ENCODE measurements at places on chromosomes 3 and 15.

DNA sequence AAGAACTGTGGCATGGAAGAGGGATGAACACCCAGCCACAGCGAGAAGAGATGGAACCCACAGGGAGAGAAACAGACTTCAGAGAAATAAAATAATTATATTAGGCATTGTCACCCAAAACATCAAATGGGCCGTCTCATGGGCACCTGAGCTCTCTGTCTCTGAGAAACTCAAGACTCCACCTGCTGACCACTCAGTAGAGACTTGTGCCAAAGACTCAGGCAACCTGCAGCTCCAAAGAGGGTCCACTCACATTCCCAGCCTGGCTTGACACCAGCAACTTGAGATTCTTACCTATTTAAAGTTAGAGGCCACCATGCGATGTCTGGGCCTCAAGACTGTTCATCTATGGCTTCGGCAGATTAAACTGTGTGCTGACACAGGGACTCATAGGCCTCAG, 12.0 kb downstream of the SEMA5B start:
- no peak for DNase-seq

DNA sequence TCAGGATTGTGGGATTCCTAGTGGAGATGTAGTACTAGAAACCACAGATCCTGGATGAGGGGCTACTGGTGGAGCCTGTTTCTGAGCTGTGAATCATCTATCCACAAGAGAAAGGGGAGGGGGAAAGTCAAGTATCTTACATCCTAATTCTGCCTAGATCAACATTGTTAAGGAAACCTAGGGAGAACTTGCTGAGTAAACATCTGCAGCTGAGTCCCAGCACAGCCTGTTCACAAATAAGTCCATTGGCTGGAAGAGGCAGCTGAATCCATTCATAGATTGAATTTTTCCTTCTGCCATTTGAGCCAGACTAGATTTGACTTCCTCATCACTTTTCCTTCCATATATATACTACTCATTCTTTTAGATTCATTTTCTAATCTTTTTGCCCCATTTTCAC, 460.5 kb downstream of the TUSC7 start:
- DNase-seq, result no peak

DNA sequence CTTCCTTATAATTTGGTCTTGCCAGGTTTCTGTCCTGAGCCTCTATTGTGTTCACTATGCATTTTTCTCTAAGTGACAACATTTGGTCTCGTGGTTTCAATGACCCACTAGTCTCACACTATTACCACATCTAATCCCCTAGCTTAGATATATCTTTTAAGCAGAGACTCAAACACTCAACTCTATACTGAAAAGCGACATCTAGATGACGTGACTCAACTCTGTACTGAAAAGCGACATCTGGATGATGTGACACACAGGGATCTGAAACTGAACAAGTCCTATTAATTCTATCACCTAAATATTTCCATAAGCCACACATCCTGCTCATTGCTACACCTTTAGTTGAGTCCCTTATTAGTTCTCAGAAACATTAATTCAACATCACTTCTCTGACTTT, 141.7 kb upstream of the MBNL1 start:
- no peak for DNase-seq

DNA sequence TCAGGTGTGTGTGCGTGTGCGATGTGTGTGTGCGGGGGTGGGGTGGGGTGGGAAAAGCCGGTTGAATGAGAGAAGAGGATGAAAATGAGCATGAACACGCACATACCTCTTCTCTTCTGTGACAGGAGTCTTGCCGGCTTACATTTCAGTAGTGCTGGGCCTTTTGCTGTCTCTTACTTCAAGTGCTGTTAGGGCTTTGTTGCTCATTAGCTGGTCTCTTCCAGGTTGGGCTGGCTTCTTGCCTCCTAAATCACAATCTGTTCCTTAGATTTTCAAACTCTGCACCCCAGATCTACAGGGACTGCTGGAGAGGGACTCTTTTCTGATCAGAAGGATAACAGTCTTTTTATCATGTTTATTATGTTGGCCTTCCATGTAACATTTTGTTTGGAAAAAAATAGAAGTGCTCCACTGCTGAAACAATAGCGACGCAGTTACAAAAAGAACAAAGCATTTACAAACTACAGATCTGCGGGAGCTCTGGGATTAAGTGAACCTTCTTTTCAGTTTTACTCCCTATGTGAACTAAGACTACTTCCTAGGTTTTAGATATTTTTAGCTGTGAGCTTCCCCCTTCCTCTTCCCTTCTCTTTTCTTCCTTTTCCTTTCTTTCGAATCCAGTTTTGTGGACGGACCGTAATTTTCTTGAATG, 48.5 kb downstream of the USP13 start:
- no peak for DNase-seq

GRCh38 chr3:135155228-135155627, 360.2 kb downstream of the EPHB1 start:
- DNase-seq, result no peak

DNA sequence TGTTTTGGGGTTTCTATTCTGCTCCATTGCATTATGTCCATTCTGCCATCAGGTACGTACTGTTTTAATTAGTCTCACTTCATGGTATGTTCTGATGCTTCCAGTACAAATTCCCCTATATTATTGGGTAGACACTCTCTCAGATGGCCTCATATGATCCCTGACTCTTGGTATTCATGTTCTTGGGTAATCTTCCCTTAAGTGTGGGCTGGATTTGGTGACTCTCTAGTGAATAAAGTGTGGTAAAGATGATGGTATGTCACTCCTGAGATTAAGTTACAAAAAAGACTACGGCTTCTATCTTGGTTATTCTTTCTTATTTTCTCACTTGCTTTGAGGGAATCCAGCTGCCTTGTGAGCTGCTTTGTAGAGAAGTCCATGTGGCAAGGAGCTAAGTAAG, 89.6 kb upstream of the TBC1D5 start:
- DNase-seq, result no peak

Data from cerebellar cortex (tissue), 1 donor.